Ecto neural progenitor cell (in vitro differentiated cells): ENCODE measurements at places on chromosomes 11 and 22.

DNA sequence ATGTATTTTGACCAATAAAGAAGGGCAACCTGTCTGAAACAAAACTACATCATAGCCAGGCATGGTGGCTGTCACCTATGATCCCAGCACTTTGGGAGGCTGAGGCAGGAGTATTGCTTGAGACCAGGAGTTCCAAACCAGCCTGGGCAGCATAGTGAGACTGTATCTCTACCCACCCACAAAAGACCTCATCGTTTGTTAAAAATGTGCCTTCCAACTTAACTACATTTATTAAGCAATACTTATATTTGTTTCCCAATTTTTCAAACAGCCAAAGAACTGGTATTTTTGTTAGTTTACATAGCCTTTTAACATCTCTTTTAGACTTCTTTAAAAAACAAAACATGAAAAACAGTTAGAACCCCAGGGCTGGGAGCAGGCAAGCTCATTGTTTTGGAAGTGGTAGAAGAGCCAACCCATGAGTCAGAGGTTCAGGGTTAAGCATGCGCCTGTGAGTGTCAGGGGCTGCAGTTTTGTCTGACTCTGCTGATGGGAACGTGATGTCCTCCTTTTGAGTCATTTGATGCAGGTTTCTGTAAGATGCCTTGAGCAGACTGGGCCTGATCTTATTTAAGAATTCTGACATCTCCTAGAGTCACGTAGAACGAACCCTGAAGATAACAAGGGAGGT lies 53.9 kb upstream of the CRTAM start:
- no peak for DNase-seq

DNA sequence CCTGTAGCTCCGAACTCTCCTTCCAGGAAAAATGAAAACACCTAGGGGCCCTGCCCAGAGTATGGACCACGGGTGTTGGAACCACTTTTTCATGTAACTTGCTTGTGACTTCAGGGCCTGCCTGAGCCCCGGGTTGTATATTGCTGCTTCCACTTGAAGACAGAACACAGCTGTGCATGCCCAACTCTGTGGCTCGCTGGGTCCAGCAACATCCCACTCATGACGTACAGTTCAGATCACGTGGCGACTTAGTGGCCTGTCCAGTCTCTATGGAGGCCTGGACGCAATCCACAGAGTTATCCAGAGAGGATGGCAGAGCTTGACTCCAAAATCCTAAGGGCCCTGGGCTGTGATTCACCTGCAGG lies 6.8 kb downstream of the C11orf21 start:
- no peak for DNase-seq

- no peak for DNase-seq
Measured at GRCh38 chr11:17528906-17529843, 15.0 kb downstream of the USH1C start.

- no peak for DNase-seq
Measured at GRCh38 chr11:82994604-82995230, 77.0 kb downstream of the RAB30 start.

DNA sequence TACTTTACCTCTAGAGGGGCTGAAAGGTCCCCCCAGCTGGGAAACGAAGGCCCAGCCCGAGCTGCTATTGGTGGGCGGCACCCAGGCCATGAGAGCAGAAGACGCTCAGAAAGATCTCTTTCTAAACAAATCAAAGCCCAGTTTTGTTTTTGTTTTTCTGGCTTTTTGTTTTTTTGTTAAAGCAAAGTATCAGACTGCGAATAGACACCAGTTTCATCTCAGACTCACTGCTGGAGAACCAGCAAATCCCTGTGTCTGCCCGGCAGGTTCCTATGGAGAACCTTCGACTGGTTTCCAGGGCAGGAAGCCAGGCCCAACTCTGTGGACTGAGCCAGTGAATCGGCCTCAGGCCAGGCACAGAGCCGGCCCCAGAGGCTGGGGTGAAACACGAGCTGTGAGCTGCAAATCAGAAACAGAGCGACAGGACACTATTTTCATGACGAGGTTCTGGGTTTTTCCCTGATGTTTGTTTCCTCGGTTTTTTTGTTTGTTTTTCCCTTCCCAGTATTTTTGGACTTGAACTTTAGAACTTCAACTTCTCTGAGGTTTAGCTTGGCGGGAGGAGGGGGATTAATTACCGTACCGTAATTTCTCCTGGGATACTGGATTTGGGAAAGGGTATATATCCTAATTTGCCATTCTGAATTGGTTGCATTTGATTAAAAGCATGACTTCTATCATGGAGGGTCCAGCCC lies 16.0 kb upstream of the B4GALNT4 start:
- DNase-seq = peak; percentile 48

- DNase-seq = no peak
Measured at GRCh38 chr11:85974122-85974521, 94.8 kb downstream of the PICALM start.

GRCh38 chr22:35021161-35021560 lies 44.8 kb upstream of the ISX start:
- DNase-seq = no peak

GRCh38 chr11:65611028-65611757 lies 2.8 kb downstream of the MAP3K11 start:
- no peak for DNase-seq

DNA sequence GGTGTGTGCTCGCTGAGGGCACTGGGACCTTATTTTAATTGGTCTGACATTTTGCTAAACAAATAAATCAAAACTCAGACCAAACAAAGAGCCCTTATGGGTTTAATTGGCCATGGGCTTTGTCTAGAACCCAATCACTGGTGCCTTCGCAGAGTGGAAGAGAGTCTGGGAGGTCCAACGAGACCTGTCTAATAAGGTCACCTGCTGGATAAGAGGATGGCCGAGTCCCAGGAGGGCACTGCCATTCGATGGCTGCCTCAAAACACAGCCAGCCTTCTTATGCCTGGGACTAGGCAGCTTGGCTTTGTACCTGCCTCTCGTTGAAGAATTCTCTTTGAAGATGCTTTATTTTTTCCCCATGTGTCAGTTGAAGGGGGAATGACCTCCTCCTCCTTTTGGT lies 171.1 kb downstream of the CEP164 start:
- no peak for DNase-seq

DNA sequence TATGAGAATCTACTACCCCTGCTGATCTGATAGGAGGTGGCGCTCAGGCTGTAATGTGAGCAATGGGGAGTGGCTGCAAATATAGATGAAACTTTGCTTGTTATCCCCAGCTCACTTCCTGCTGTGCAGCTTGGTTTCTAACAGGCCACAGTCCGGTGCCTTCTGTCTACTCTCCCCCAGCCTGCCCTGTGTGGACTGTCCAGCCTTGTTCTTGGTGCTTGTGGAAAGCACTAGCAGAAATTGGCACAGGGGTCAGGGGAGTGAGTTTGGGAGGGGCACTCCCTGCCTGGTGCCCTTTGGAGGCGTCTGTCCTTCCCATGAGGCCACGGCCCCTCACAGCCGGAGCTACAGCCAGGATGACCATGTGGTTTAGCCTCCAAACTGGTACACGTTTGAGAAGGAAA lies 14.3 kb downstream of the MOV10L1 start:
- DNase-seq = no peak

DNA sequence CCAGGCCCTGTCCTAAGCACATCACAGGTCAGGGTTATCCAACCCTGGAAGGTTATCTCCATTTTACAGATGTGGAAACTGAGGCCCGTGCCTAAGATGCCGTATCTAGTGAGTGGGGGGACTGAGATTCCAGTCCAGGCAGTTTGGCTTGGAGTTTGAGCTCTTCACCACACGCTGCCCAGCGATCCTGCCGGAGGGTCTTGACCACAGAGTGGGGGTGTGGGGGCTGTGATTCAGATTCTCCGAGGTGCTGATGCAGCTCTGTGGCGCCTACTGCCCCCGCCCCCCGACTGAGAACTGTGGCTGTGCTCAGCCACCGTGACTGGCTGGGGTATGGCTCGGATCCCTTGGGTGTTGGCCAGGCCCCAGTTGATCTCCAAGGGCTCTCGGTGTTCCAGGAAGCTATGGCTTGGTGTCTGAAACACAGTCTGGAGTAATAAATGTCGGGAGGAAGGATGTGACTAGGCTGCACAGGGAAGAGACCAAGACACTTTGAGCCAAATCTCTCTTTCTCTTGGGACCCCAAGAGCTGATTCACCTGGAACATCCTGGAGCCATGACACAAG lies 60.6 kb upstream of the RASD2 start:
- DNase-seq = no peak

GRCh38 chr22:48955351-48956311 lies 872.0 kb downstream of the BRD1 start:
- peak; percentile 26 for DNase-seq

DNA sequence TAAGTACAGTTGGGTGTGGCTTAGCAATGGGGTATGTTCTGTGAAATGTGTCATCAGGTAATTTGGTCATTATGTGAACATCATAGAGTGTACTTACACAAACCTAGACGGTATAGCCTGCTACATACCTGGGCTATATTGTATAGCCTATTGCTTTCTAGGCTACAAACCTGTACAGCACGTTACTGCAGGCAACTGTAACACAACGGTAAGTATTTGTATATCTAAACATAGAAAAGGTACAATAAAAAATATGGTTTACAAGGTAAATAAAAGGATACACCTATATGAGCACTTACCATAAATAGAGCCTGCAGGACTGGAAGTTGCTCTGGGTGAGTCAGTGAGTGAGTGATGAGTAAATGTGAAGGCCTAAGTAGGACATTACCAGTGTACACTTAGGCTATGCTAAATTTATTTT lies 73.1 kb upstream of the GDPD4 start:
- DNase-seq = no peak

GRCh38 chr11:102513869-102514268 lies 16.7 kb downstream of the MMP7 start:
- DNase-seq = no peak

- no peak for DNase-seq
Measured at GRCh38 chr11:80899381-80899780, 1458.6 kb upstream of the TENM4 start.

DNA sequence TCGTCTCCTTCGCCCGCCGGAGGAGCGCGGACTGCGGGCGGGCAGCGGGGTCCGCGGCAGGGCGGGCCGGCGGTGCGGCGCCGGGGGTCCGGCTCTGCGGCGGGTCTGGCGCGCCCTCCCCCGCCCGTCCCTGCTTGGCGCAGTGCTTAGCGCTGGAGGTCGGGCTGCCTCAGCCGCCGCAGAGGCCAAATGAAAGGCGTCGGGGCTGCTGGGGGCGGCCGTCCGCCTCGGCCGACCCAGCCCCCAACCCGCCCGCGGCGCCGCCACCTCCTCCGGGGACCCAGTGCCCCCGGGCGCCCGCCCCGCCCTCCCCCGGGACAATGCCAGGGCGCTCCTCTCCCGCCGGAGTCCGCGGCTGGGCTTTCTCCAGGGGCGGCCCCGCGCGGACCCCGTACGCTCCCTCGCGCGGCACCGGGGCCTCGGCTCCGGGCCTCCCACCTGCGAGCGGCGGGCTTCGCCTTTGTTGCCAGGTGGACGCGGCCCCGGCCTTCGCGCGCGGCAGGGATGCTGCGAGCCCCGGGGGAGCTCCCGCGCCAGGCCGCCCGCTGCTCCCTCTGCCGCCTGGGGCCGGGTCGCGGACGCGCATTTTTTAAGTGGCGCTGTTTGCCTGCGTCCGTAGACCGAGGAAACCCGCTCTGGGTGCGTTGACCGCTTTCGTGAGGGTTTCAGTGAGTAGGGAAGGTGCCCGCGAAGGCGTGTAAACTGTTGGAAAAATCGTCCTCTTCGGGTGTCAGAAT lies 583 bp downstream of the APLP2 start:
- peak; percentile 68 for DNase-seq

DNA sequence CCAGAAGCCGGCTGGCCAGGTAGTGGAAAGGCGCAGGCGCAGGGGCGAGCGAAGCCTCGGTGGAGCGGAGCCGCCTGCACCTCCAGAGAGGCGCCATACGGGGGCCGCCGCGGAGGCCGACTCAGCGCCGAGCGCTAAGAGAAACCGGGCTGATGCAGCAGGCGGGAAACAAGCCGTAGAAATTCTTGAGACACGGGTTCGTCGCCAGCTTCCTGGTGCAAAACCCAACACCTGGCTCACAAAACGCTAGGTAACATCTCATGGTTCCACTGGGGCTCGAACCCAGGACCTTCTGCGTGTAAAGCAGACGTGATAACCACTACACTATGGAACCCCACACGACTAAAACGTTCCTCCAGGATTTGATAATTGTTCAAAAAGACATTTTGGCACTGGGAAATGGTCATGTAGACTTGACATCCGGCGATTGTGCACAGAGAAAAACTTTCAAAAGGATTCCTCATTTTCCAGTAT lies 39.1 kb downstream of the OR4D9 start:
- peak; percentile 92 for DNase-seq

GRCh38 chr11:108734956-108735559 lies 70.2 kb downstream of the DDX10 start:
- no peak for DNase-seq

DNA sequence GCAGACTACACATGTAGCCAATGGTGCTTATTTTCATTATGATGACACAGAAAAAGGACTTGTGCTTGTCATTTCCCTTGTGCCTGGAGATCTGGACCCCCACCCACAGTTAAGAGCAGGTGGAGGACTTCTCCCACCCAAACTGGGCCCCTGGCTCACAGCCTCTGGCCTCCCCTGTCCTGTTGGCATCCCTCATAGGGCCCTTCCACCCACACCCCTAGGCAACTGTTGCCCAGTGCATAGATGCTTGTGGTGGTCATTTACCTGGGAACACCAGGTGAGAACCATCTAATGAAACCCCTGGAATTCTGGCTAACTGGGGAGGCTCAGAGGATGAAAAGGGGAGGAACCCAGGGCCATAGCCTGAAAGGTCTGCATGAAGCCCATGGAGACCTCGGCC lies 355.9 kb downstream of the BUD13 start:
- no peak for DNase-seq

DNA sequence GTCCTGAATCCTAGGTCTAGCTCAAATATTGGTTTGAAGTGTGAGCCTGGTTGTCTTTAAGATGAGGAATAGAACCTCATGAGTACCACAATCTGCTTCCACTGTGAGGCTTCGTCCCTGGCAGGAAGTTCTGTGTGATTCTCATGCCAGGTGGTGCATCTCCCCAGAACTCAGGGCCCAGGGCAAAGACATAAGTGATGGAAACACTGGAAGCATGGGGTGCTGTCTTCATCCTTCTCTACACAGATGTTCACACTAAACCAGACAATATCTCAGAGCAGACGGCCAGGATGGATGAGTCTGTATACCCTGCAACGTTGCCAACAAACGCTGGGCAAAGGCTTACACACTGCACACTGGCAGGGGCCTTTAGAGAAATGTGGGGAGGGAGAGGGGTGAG lies 475.9 kb upstream of the B3GAT1 start:
- DNase-seq = peak; percentile 17

- DNase-seq = no peak
Measured at GRCh38 chr11:93908689-93909088, 58.3 kb upstream of the VSTM5 start.

DNA sequence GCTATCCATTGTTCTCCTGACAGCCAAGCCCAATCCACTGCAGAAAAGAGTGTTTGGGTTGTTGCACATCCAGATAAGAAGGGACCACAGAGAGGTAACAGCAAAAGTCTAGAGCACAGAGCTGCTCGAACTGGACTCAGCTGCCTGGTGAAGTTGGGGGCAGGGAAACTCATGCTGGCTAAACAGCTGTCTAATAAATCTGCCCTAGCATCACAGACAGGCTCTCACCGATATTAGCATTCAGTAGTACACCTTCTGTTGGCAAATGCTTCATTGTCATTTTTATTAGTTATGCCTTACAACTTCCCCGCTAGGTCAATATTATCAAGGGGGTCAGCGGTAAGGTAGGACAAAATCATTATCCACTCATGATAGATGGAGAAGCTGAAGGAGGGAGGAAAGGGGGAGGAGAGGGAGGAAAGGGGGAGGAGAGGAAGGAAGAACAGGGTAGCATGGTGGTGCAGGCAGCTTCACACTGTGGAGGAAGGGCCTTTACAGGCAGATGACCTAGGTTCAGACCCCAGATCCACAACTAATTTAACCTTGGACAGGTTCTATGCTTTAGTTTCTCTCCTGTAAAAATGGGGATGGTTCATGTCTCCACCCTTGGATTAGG lies 102.7 kb downstream of the LARGE1 start:
- DNase-seq = no peak
